ENCODE measurements at places on chromosomes 1 and 21.

- DNase-seq = no peak
Measured at GRCh38 chr1:204872262-204872881, 1.7 kb downstream of the NFASC start.

DNA sequence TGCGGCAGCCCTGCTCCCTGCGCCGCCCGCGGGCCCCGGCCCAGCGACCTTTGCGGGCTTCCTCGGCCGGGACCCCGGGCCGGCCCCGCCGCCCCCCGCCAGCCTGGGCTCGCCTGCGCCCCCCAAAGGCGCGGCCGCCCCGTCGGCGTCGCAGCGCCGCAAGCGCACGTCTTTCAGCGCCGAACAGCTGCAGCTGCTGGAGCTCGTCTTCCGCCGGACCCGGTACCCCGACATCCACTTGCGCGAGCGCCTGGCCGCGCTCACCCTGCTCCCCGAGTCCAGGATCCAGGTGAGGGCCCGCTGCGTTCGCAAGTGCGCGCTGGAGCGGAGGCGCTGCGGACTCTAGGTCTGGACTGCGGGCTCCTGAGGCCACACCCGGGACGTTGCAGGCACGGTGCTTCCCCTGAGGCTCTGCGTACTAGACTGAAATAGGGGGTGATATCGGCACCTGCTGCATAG, 351 bp downstream of the MIXL1 start:
- peak; percentile 37 for DNase-seq

DNA sequence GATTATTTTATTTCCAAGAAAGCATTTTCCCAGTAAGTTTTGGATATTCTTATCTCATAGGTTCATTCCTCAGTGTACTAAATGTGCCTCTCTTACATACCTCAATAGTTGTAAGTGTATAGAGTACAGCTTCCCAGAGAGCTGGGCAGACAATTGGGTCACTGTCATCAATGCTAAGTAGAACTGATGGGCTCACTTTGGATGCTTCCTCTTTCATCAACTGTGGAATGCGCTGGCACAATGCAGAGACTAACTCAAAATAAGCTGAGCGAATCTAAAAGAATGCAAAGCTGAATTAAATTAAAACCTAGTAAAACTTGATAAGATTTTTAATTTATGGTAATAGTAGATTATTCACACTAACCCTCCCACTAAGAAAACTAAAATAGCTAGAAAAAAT, 21.5 kb downstream of the LTN1 start:
- DNase-seq = no peak

DNA sequence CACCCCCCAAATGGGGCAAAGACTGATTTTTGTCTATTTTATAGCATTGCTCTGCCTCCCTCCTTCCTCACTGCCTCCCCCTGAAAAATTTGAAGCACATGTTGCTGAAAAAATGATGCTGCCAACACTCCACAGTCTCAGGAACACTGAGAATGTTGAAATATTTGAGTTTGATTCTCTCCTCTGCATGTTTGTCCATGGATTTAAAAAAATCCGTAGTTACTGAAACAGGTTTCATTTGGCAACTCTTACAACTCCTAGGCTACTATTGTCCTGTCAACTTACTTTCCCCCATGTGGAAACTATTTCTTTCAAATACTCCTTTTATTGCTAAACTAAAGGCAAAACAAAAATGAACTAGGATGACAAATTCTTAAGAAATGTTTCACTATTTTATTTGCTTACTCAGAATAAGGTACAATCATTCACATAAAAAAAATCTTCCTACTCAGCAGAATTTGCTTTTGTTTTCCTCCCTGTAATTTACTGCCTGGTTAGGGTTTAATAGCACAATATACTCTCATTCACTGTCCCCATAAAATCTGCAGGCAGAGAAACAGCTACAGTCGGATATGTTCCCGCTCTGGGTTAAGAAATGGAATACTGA, 50.2 kb downstream of the C21orf91 start:
- DNase-seq = no peak

DNA sequence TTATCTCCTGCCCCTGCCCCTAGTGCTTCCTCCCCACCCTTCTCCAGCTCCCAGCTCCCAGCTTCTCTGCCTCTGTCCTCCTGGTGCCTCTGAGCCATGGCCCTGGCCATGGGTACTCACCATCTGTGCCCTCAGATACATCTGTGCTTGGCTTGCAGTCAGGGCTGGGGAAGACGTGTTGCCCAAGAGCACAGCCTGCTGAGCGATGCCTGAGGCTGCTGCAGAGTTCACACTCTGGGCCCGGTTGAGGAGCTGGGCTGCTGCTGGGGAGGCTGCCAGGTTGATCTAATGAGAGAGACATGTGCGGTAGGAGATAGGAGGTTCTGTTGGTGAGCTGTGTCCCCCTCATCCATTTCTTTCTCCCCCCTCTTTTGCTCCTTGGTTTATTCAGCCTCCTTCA, 49.4 kb upstream of the A3GALT2 start:
- DNase-seq = no peak

Measured in KBM-7 (cell line).